ENCODE measurements at places on chromosomes 3 and 15.

DNA sequence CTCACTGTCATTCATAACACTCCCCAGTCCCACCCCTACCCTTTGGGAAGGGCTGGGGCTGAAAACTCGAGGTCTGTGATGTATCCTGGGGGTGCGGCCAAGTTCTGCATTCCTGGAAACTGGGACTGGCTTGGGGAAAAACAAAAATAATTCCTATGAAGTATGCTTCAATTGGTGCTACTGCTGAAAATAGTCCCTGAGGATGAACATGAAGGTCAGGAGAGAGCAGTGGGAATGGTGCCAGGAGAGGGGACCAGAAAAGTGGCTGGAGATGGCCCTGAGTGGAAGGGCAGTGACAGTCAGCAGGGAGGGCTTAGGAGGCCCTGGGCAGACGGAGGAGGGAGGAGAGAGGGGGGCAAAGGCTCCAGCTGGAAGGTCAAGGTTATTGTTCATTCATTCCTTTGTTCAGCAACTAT is 4.8 kb upstream of the ISLR start:
- DNase-seq, result no peak

DNA sequence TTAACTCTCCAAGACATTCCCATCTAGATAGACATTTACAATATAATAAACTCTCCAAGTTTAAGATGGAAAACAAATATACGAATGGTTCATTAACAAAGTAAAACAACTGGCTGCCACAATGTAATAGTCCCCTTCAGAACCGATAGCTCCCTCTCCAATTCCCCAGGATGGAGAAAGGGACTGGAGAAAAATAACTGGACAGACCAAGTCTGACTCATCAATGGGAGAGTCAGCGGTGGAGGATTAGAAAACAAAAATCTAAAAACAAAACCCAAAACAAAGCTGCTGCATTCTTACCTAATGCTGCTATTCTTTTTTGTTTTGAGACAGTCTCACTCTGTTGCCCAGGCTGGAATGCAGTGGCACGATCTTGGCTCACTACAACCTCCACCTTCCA is 468.1 kb downstream of the SHQ1 start:
- DNase-seq, result no peak

- DNase-seq, result no peak
Observed at GRCh38 chr3:115396801-115397200, 226.5 kb upstream of the GAP43 start.

DNA sequence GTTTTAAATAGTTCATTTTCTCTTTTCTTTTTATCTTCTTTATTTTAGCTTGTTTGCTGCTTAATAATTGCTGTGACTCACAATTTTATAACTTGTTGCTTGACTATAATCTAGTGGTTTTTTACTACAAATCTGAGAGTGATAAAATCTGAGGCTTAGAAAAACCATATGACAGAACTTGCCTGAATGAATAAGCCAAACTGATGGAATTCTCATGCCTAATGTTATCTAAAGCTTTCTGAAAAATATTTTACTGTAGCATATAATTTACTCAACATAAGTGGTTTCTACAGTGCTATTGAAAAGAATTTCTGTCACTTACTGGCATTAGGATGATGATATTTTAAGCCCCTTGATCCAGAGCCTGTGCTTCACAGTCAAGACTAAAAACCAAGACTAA is 175.1 kb downstream of the VGLL3 start:
- no peak for DNase-seq

Measured in posterior vena cava (tissue), 2 donors.